Nasal cavity respiratory epithelium epithelial cell of viscerocranial mucosa (primary cell): ENCODE measurements at places on chromosomes 13 and 19. TPM values are rescaled to one million over a fixed set of nuclear protein-coding genes. Genes with fewer than 3 reads are reported as not detected.

The ZNF730 gene
- 0.50 TPM in 1 of 2 replicates, not detected in the other for total RNA-seq

The GARIN5A gene
- total RNA-seq, result 0.68 and 1.4 TPM in 2 replicates

The ACP5 gene
- 8.9 and 52.9 TPM in 2 replicates for total RNA-seq

The GYS1 gene
- total RNA-seq, result 27.7 and 52.4 TPM in 2 replicates

The ETFB gene
- 26.7 and 59.9 TPM in 2 replicates for total RNA-seq

The ZNF599 gene
- total RNA-seq, result 1.7 and 2.8 TPM in 2 replicates

The PGLYRP1 gene
- total RNA-seq, result not detected in 2 replicates

The COX6B2 gene
- 0.34 and 0.43 TPM in 2 replicates for total RNA-seq

The BICRA gene
- total RNA-seq, result 1.4 and 7.1 TPM in 2 replicates

The ZNF667 gene
- total RNA-seq, result 2.7 and 11.0 TPM in 2 replicates

The ADPRHL1 gene
- 1.0 and 1.9 TPM in 2 replicates for total RNA-seq

The SHISA7 gene
- total RNA-seq, result not detected in 2 replicates

The DPRX gene
- total RNA-seq, result not detected in 2 replicates

The LILRA2 gene
- total RNA-seq, result not detected in 2 replicates

The DMKN gene
- total RNA-seq, result 78.4 and 142 TPM in 2 replicates

The ZNF331 gene
- total RNA-seq, result 10.9 and 11.0 TPM in 2 replicates

The LRG1 gene
- 2.1 TPM in 1 of 2 replicates, not detected in the other for total RNA-seq

The FIZ1 gene
- 4.8 and 5.4 TPM in 2 replicates for total RNA-seq
